Glutamatergic neuron (in vitro differentiated cells): ENCODE measurements at places on chromosomes 2 and 18. TPM values are rescaled to one million over a fixed set of nuclear protein-coding genes. Genes with fewer than 3 reads are reported as not detected.

Gene COL4A4
- total RNA-seq, result 0.05 TPM

- no peak overlapping the region for H3K4me3 ChIP-seq
- peaks cover 2% of the 10 kb centered on the region for H3K27me3 ChIP-seq
These were observed 59.9 kb downstream of the PTPRM start for GRCh38 chr18:7626922-7627440.

- peaks cover 9% of the 10 kb centered on the region for H3K4me1 ChIP-seq
- no peak overlapping the region for H3K4me3 ChIP-seq
- H3K36me3 ChIP-seq, result peaks cover 4% of the 10 kb centered on the region
- H3K27ac ChIP-seq, result no peak overlapping the region
- DNase-seq, result no peak
These were observed 75.6 kb downstream of the TPGS2 start for GRCh38 chr18:36752929-36753865.

Gene CCDC85A
- 12.1 TPM for total RNA-seq

GRCh38 chr18:12773369-12773768 is 70.5 kb downstream of the PSMG2 start:
- peaks cover 5% of the 10 kb centered on the region for H3K36me3 ChIP-seq
- H3K4me3 ChIP-seq, result no peak overlapping the region
- no peak overlapping the region for H3K27ac ChIP-seq

Gene CAPN13
- total RNA-seq, result not detected

DNA sequence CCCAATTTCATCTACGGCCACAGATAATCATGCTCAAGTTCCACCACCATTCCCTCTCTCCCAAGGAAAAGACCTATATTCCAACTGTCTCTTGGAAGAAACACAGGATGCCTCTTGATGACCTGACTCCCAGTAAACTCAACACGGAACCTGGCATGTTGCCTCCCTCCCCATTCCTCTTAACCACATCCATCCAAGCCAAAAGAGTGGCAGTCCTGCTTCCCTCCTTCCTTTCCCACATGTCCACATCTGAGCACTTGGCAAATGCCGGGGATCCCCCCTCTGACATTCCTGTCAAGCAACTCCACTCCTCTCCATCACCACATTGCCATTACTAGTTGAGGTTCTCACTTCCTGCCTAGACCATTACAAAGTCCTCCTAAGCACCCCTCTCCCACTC is 49.4 kb downstream of the PID1 start:
- H3K4me3 ChIP-seq, result no peak overlapping the region
- H3K36me3 ChIP-seq, result no peaks in the 10 kb centered on the region

- H3K36me3 ChIP-seq, result no peaks in the 10 kb centered on the region
- peaks cover 2% of the 10 kb centered on the region for H3K27me3 ChIP-seq
- H3K27ac ChIP-seq, result no peak overlapping the region
- H3K4me3 ChIP-seq, result no peak overlapping the region
- no peak for DNase-seq
These were observed 71.5 kb downstream of the TMEM247 start for GRCh38 chr2:46550686-46551404.

Gene TBC1D8
- 14.6 TPM for total RNA-seq

DNA sequence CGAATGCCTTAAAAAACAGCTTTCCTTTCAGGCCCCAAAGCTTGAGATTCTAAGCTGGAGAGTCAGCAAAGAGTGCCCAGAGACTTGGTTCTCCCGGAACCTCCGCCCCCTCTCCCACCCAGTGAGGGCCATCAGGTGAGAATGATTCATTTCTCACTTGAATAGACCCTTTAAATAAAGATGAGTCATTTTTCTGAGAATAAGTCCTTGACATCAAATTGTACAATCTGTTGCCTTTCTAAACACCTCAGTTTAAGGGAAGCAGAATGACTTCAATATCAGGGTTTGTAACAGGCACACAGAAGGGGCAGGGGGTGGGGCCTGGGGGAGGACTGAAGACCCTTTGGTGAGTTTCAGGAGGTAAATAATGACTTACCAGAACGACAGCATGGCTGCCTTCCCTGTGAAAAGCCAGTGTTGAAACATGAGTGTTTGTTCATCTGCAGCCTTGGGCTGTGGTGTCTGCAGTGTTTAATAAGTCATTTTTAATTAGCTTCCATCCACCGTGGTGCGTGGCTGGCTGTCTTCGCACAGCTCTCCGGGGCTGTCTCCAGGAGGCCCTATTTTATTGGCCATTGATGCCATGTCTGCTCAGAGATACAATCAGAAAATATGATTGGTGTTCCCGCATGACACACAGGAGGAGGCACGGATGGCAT is 134.9 kb upstream of the ZNF236 start:
- no peak overlapping the region for H3K4me3 ChIP-seq
- peaks cover 17% of the 10 kb centered on the region for H3K4me1 ChIP-seq
- DNase-seq, result no peak
- H3K27me3 ChIP-seq, result peaks cover 6% of the 10 kb centered on the region
- H3K36me3 ChIP-seq, result no peaks in the 10 kb centered on the region

DNA sequence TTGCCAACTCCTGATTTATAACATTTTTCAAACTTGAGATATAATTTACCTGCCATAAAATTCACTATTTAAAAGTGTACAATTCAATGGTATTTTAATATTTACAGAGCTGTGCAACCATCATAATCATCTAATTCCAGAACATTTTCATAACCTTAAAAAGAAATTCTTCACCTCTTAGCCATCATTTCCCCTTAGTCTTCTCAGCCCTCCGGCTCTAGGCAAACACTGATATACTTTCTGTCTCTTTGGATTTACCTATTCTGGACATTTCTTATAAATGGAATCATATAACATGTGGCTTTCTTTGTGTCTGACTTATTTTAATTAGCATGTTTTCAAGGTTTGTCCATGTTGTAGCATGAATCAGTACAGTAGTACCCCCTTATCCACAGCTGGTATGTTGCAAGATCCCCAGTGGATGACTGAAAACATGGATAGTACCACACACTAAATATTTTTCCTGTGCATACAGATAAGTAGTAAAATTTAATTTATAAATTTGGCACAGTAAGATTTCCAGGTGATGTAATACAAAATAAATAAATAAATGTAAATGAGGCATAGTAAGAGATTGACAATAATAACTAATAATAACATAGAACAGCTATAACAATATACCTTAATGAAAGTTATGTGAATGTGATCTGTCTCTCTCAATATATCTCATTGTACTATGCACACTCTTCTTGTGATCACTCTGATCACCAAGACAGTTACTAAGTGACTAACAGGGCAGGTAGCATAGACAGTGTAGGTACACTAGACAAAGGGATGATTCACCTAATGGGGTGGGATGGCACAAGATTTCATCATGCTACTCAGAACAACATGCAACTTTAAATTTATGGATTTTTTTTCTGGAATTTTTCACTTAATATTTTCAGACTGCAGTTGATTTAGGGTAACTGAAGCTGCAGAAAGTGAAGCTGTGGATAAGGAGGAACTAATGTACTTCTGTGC is 73.1 kb downstream of the RAB3GAP1 start:
- no peaks in the 10 kb centered on the region for H3K36me3 ChIP-seq
- H3K27me3 ChIP-seq, result no peaks in the 10 kb centered on the region
- no peak overlapping the region for H3K27ac ChIP-seq
- H3K4me1 ChIP-seq, result no peaks in the 10 kb centered on the region
- H3K4me3 ChIP-seq, result no peak overlapping the region

DNA sequence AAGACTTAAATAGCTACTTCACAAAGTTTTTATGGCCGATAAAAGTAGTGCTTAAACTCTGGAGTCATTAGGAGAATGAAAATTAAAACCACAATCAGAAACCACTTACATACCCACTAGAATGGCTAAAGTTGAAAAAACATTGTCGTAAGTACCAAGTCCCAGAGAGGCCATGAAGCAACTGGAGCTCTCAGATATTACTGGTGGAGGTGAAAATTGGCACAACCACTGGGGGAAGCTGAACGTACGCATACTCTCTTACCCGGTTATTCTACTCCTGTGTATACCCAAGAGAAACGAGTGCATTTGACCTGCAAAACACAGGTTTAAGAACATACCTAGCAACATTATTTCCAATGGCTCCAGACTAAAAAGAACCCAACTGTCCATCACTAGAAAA is 76.5 kb upstream of the TMEM247 start:
- no peaks in the 10 kb centered on the region for H3K4me1 ChIP-seq
- DNase-seq, result no peak
- no peak overlapping the region for H3K4me3 ChIP-seq
- no peaks in the 10 kb centered on the region for H3K36me3 ChIP-seq

DNA sequence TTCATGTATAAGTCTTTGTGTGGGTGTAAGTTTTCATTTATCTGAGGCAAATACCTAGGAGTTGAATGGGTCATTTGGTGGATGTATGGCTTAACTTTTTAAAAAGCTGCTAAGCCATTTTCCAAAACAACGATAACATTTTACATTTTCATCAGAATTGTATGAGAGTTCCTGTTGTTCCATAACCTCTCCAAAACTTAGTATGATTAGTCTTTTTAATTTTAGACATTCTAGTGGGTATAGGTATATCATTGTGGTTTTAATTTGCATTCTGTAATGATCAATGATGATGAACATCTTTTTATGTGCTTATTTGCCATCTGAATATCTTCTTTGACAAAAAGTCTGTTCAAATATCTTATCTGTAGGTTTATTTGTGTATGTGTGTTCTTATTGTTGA is 74.4 kb upstream of the UGP2 start:
- H3K27me3 ChIP-seq, result peaks cover 7% of the 10 kb centered on the region
- no peak overlapping the region for H3K27ac ChIP-seq
- no peak for DNase-seq
- peaks cover 29% of the 10 kb centered on the region for H3K4me1 ChIP-seq
- H3K4me3 ChIP-seq, result no peak overlapping the region

DNA sequence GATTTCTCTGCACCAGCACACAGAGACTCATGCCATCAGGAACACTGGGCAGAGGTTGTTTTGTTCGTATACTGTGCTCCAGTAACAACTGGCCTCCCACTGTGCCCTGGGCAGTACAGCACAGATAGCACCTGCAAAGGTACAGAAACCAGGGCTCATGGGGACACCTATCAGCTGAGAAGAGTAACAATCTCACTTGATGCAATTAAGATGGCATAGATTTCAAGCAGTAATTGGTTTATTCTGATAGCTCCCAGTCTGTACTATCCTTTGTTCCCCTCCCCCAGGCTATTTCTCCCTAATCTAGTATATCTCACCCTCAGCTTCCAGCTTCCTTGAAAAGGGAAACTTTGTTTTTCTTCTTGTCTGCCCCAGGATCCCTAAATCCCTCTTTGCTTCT is 343.9 kb upstream of the MMADHC start:
- H3K4me3 ChIP-seq, result no peak overlapping the region
- H3K36me3 ChIP-seq, result no peaks in the 10 kb centered on the region
- H3K4me1 ChIP-seq, result no peaks in the 10 kb centered on the region
- H3K27me3 ChIP-seq, result no peaks in the 10 kb centered on the region
- no peak overlapping the region for H3K27ac ChIP-seq

- no peaks in the 10 kb centered on the region for H3K27me3 ChIP-seq
- no peaks in the 10 kb centered on the region for H3K4me1 ChIP-seq
- H3K36me3 ChIP-seq, result no peaks in the 10 kb centered on the region
These were observed 69.3 kb upstream of the YWHAQ start for GRCh38 chr2:9700109-9700495.

DNA sequence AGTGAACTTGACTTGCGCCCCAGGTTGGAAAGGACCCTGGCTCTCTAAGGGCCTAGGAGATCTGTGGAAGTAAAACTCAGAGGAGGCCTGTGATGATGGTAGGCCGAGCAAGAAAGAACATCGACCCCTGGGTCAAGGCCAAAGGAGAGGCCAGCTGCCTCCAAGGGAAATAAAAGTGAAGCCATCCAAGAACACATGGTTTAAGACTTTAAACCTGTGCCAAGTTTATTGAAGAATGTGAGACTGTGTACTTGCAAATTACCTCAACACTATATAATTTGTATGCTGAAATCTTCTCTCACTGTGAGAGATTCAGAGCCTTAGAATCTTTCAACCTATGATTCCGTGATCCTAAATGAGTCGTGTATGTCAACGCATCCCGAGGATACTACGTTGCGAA is 40.7 kb upstream of the COBLL1 start:
- no peak overlapping the region for H3K27ac ChIP-seq
- H3K36me3 ChIP-seq, result no peaks in the 10 kb centered on the region
- H3K4me3 ChIP-seq, result no peak overlapping the region
- no peaks in the 10 kb centered on the region for H3K4me1 ChIP-seq
- no peak for DNase-seq

Gene DNAH6
- 0.86 TPM for total RNA-seq

- H3K27ac ChIP-seq, result no peak overlapping the region
- H3K4me3 ChIP-seq, result no peak overlapping the region
- no peaks in the 10 kb centered on the region for H3K36me3 ChIP-seq
- no peak for DNase-seq
These were observed 80.0 kb downstream of the RHBDD1 start for GRCh38 chr2:226915846-226916360.

DNA sequence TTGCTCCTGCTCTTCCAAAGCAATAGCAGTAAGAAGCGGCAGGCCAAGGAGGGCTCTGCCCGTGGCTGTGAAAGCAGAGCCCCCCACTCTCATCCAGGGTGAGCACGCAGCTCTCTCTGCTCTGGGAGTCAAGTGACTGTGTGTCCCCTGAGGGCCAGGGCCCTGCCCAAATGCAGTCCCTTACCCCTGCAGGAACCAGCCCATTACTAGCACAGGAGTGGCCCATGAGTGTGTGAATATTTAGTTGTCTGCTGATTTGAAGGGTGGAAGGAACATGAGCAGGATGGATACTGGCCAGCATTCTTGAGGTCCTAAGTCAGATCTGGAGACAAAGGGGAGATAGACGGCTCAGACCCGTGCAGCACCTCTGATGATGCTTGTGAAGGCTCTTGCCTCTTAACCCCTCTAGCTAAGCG is 69.7 kb upstream of the FOSL2 start:
- no peaks in the 10 kb centered on the region for H3K36me3 ChIP-seq
- no peak overlapping the region for H3K4me3 ChIP-seq
- no peak overlapping the region for H3K27ac ChIP-seq
- peaks cover 9% of the 10 kb centered on the region for H3K4me1 ChIP-seq

Gene DCC
- total RNA-seq, result 5.6 TPM

DNA sequence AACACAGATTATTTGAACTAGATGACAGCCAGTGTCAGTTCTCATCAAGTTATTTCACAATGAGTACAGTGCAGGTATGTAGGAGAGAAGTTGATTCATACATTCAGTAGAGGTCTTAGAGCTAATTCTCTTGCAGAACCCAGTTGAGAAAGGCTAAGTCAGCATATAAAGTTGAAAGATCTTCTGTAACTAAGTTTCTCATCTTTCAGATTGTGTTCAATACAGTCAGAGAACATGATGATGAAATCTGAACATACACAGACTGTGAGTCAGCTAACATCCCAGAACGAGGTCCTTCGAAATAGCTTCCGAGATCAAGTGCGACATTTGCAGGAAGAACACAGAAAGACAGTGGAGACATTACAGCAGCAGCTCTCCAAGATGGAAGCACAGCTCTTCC is 41.9 kb upstream of the LIMS1 start:
- H3K4me1 ChIP-seq, result no peaks in the 10 kb centered on the region
- H3K27ac ChIP-seq, result no peak overlapping the region
- H3K27me3 ChIP-seq, result peaks cover 2% of the 10 kb centered on the region
- H3K36me3 ChIP-seq, result no peaks in the 10 kb centered on the region

Gene CYTIP
- total RNA-seq, result not detected

GRCh38 chr18:41789001-41789400 is 166.0 kb upstream of the PIK3C3 start:
- no peak for DNase-seq
- H3K4me3 ChIP-seq, result no peak overlapping the region
- no peaks in the 10 kb centered on the region for H3K36me3 ChIP-seq
- no peaks in the 10 kb centered on the region for H3K4me1 ChIP-seq
